ENCODE measurements at places on chromosomes 1 and 21.

- peak; percentile 29 for DNase-seq
These were observed 174.4 kb upstream of the HMCN1 start for GRCh38 chr1:185559684-185560331.

DNA sequence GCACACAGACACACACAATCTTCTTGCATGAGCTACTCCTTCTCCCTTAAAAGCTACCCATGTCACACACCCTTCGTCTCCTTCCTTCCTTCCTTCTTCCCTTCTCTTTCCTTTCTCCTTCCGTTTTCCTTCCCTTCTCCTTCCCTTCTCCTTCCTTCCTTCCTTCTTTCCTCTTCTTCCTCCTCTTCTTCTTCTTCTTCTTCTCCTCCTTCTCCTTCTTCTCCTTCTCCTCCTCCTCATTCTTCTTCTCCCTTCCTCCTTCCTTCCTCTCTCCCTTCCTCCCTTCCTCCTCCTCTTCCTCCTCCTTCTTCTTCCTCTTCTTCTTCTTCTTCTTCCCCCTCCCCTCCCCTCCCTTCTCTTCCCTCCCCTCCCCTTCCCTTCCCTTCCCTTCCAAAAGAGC, 52.1 kb upstream of the LEPR start:
- DNase-seq, result no peak

- DNase-seq, result no peak
These were observed 410.0 kb downstream of the TGFB2 start for GRCh38 chr1:218755128-218755527.

DNA sequence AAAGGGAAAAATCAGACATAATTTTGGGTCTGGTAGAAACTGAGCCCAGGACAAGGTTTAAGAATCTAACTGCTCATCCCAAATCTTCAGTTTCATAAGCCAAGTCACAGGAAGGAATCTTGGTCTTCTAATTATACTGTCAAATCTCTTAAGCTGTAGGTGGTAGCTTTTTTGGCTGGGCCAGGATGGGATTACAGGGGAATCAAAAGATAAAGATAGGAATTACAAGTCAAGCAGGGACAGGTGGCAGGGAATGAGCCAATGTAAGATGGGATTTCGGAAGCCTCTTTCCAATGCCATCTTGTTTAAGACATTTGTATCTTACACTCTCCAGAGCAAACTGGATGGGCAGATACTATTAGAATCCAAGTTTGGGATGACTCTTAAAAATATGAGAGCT, 383.5 kb downstream of the KCNH1 start:
- DNase-seq, result no peak

- no peak for DNase-seq
These were observed 2.2 kb downstream of the ZNF436 start for GRCh38 chr1:23367451-23367790.

DNA sequence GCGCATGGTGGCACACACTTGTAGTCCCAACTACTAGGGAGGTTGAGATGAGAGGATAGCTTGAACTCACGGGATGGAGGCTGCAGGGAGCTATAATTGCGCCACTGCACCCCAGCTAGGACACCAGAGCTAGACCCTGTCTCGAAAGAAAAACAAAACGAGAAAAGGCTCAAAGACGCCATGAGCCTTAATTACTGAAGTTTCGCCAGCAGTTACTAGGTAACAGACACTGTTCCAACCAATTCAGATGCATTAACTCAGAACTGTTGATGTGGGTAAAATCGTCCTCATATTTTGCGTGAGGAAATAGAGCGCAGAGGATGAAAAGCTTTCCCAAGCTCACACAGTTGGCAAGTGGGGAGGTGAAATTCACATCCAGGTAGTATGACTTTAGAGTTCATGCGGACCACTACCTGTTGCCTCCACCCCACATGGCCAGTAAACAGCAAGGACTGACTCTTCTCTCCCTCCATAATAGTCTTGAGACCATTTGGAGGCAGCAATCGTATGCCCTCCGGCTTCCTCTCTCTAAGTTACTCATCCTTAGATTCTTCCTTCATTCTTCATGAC, 40.1 kb downstream of the INAVA start:
- no peak for DNase-seq

- no peak for DNase-seq
These were observed 382.0 kb upstream of the PROX1 start for GRCh38 chr1:213605732-213606131.

DNA sequence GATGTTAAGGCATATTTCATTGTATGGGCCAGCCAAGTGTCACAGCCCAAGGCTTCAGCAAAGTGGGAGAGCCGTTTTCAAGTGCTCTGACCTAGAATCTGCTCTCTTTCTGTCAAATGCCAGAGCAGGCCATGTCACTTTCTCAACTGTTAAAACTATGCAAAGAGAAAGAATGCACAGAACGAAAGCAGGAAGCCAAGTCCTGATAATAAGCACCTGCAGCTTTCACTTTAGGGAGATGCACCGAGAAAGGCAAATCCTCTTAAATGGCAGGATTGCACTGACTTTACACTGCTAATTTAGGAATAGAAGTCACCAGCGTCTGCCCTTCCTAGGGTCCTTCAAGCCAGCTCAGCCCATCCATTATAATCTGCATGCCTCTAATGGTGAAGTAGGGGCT, 49.2 kb upstream of the NTPCR start:
- DNase-seq, result no peak

- no peak for DNase-seq
These were observed 111.3 kb upstream of the PALMD start for GRCh38 chr1:99534638-99534930.

DNA sequence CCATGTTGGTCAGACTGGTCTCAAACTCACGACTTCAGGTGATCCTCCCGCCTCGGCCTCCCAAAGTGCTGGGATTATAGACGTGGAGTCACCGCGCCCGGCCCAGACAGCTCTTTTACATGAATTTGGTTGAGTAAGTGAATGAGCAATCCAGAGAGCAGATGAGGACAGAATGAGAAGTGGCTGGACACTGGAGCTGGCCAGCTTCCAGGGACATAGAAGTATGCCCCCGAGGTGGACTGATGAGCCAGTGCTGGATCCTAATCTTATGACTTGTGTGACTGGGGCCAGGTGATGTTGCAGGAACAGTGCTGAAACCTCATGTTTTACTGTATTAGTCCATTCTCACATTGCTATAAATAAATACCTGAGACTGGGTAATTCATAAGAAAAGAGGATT, 35.9 kb upstream of the KANK4 start:
- DNase-seq, result no peak

DNA sequence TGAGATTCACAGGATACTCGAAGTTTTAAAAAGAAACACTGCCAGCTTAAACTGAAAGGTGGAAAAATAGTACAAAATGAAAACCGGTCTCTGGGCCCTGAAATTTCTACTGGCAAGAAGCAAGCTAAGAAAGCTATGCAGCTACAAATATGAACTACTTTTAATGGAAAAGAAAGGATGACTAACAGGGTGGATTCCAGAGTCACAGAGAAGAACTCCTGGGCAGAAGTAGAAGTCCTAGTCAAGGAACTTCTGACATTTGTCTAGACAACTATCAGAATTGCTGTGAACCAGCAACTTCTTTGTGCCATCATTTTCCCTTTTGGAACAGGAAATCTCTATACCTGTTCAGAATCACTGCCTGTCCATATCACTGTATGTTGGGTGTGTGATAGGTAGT, 38.1 kb downstream of the CD160 start:
- DNase-seq, result no peak

DNA sequence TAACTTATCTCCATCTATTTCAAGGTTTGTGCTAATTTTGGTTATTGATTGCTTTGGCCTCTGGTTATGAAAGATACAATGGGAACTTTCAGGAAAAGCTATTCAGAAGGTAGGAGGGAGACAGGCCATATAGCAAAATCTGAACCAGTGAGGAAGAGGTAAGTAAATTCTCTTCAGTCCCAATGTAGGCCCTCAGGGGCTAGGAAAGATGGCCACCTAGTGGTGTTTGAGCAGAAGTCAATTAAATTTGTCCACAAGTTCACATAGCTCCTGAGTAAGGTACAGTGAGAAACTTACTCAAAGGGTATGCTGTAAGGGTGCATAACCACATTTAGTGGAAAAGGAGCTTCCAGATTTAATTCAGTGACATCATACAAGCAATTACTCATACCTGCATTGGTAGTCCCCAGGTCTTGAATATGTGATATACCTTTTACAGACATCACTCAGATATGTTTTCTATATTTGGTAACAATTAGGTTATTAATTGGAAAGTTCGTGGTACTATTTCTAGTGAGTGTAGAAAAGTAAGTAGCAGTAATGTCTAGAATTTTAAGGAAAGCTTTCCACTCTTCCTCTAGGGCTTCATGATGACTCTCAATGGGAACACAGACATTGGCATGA, 21.4 kb upstream of the FMO1 start:
- DNase-seq, result no peak

- DNase-seq, result no peak
These were observed 455.2 kb downstream of the LTN1 start for GRCh38 chr21:28537371-28538079.

DNA sequence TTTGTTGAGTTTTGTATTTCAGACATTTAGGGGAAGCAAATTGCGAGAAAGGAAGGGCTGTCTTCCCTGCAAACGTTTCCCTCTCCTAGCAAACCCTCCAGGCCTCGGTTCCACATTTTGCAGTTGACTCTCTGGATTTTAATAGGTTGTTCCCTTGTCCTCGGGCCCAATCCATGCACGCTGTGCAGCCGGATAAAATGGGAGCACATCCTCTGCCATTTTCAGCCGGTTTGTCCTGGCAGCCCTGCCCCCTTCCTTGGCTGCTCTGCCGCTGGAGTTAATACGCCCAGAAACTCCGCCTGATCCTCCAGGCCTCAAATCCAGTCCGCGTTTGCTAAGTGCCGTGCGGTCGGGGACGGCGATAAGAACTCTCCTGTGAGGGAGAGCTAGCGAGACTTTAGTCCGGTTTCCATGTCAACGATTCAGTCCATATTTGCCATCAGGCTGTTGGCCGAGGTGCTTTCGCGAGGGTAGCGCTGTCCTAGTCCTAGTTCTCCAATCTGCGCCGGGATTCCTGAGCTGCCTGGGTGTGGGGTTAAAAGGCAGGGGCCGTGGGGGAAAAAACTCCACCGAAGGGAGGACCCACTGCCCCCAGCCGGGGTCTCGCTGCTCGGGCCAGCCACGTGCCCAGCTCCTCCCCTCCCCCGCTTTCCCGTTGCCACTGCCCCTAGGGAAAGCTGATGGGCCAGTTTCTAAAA, 2.9 kb upstream of the ARID1A start:
- DNase-seq, result peak; percentile 83

GRCh38 chr1:24149866-24150233, 6.9 kb upstream of the IL22RA1 start:
- no peak for DNase-seq

- no peak for DNase-seq
These were observed 5.3 kb downstream of the HPCA start for GRCh38 chr1:32891630-32892029.

GRCh38 chr1:41740630-41741239, 178.0 kb downstream of the HIVEP3 start:
- DNase-seq, result no peak

DNA sequence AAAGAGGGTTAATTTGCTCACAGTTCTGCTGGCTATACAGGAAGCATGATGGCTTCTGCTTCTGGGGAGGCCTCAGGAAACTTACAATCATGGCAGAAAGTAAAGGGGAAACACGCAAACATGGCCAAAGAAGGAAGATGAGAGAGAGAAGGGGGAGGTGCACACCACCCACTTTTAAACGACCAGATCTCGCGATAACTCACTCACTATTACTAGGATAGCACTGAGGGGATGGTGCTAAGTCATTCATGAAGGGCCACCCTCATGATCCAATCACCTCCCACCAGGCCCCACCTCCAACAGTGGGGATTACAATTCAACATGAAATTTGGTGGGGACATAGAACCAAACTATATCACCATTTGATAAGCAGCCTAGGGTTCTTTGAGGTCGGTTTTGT, 2.4 kb upstream of the C1orf115 start:
- no peak for DNase-seq

DNA sequence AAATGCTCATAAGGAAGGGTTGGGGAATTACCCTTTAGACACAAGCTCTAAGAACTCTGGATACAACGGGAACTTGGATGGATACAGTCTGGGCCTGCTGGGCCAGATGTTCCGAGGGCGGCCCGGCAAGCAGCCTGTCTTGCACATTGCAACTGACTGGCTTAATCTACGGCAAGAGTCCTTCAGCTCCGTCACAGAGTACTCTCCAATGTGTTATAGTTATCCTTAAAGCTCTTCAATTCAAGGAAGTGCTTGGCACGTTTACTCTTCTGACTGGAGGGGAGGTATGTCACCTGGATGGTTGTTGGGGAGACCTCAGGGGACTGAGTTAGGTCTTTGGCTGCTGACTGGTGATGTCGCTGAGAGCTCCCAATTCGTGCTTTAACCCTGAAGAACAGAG, 1.1 kb upstream of the CFAP141 start:
- DNase-seq, result no peak

GRCh38 chr1:67862685-67863084, 29.4 kb upstream of the GNG12 start:
- DNase-seq, result no peak

GRCh38 chr1:87844251-87844650, 515.6 kb downstream of the LMO4 start:
- no peak for DNase-seq

DNA sequence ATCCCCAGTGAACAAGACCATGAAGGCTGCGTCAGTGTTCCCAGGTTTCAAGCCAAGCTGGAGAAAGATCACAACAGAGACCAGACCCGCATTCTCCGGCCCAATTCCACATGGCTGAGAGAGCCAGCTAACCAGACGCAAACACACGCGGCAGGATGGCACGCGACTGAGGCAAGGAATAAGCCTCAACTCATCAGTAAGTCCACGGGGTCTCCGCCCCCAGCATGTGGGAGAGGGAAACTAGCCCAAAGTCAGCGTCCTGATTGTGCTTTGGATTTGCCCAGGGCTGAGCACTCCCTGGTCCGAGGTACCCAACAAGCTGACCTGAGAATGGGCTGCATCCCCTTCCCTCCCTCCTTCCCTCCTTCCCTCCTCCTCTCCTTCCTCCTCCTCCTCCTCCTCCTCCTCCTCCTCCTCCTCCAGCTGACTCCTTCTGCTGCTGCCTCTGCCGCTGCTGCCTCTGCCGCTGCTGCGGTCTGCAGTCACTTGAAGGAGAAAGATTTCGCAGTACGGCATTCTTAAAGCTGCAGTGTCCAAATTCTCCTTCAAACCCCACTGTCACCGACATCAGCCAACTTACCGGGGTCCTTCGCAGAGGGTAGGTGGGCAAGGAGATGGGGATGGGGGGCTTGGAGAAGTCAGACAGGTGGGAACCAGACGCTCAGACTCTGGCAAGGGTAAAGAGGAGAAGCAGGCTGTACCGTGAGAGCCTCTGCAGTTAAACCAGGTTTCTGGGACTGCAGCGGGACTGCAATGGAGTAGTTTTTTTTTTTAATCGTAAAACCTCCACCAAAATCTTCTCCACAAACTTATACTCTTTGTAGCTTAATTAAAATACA, 33.0 kb upstream of the H6PD start:
- no peak for DNase-seq

DNA sequence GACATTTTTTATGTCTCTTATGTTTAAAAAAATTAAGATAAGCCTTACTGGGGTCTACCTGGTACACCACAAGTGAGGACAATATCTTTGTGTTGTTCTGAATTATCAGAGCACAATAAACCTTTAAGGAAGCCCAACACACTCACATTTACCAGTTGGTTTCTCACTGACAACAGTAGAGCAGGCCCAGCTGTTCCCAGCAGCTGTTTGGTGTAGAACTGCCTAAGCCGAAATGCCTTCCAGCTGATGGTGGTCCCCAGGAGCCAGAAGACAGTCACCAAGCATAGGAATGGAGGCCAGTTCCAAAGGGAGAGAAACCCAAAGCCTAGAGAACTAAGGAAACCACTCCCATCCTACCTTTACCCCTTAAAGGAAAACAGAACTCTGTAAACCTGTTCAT, 428.6 kb upstream of the CAMK1G start:
- DNase-seq, result no peak

Data from activated gamma-delta T cell treated with Interleukin-2 at 50 U/mL for 16 hours (primary cell).